Endothelial cell of coronary artery (primary cell): ENCODE measurements at places on chromosomes 7 and 10. TPM values are rescaled to one million over a fixed set of nuclear protein-coding genes. Genes with fewer than 3 reads are reported as not detected.

The IKZF1 gene
- total RNA-seq = not detected in 2 replicates

The JAZF1 gene
- 3.6 and 5.3 TPM in 2 replicates for total RNA-seq

The LIPK gene
- total RNA-seq = not detected in 2 replicates

The PLEKHS1 gene
- total RNA-seq = not detected in 2 replicates

The EPHB6 gene
- total RNA-seq = 0.36 and 3.4 TPM in 2 replicates

The C10orf105 gene
- total RNA-seq = not detected in 2 replicates

The RAB18 gene
- 37.5 and 45.2 TPM in 2 replicates for total RNA-seq

The BUD31 gene
- 120 TPM in 2 replicates for total RNA-seq

The ADIRF gene
- 21.6 and 26.6 TPM in 2 replicates for total RNA-seq

The FAM25C gene
- not detected in 2 replicates for total RNA-seq

The SNX10 gene
- total RNA-seq = 0.19 and 0.54 TPM in 2 replicates

The C10orf62 gene
- not detected in 2 replicates for total RNA-seq

The POMZP3 gene
- total RNA-seq = 3.2 and 3.7 TPM in 2 replicates

The CABCOCO1 gene
- 0.18 TPM in 1 of 2 replicates, not detected in the other for total RNA-seq

The FAM170B gene
- not detected in 2 replicates for total RNA-seq

The SMURF1 gene
- 17.4 and 20.2 TPM in 2 replicates for total RNA-seq
